ENCODE measurements at places on chromosomes 7 and 10.

- no peak for DNase-seq
Observed at GRCh38 chr7:106047184-106047583, 64.9 kb downstream of the SYPL1 start.

DNA sequence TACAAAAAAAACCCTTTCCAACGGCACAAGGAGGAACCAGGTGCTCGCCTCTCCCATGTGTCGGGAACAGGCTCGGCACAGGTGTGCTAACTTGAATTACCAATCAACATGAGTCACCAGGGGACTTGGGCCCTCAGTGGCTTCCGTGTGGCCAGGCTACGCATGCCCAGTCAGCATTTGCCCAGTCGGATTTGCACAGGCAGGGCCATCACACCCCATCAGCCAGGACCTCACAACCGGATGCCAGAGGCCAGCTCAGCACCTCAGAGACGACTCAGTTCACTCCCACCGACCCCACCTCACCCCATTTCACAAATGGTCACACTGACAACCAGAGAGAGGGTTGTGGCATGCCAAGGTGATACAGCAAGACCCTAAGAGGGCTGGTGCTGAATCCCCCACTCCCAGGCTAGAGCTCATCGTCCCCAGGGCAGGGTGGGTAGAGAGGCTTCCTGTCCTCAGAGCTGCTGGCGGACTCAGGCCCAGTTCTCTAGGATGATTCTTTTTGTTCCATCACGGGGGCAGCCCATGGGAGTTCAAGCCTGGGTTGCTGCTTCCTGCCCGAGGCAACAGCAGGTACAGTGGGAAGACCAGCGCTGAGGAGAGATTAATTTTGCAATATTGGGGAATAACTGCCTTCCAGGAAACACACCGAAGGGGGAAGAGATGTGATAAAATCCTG, 13.6 kb downstream of the ANXA11 start:
- no peak for DNase-seq

DNA sequence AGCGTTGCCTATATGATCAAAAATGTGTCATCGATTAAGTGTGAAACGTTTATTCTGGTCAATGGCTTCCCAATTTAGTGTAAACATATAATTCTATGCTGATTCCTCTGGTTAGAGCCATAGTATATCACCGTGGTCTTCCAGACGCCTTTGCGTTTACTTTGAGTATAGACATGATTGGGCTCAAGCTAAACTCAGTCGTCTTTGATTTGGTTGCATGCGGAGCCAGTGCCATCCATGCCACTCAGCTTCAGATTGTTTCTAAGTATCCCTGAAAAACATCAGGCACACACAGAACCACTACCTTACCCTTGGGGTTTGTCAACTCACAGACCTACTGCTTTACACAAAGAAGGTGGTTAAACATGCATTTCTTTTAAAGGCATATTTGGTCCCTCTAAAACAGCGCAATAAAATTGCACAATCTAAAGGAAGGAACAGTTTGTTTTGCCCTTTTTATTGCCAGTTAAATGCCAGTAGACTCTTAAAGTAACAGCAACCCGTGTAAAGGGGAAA, 273.6 kb upstream of the KLF6 start:
- no peak for DNase-seq

DNA sequence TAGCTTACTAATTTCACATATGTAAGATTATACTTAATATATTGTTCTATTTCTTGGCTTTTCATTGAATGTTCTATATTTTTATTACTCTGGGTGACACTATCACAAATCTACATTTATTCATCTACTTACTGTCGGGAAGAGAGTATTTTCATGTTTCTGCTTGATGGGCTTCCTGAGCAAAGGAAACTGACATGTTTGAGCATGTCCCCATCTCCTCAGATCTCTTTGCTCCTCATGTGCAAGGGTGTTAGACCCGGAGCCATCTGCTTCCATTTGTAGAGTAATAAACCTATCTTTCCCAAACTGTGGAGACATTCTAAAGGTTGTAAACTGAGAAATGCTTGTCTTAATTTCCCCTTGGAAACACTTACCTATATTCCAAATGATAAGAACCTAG, 103.5 kb downstream of the LSMEM1 start:
- DNase-seq, result no peak

GRCh38 chr7:70596598-70596913, 535.4 kb upstream of the GALNT17 start:
- no peak for DNase-seq

DNA sequence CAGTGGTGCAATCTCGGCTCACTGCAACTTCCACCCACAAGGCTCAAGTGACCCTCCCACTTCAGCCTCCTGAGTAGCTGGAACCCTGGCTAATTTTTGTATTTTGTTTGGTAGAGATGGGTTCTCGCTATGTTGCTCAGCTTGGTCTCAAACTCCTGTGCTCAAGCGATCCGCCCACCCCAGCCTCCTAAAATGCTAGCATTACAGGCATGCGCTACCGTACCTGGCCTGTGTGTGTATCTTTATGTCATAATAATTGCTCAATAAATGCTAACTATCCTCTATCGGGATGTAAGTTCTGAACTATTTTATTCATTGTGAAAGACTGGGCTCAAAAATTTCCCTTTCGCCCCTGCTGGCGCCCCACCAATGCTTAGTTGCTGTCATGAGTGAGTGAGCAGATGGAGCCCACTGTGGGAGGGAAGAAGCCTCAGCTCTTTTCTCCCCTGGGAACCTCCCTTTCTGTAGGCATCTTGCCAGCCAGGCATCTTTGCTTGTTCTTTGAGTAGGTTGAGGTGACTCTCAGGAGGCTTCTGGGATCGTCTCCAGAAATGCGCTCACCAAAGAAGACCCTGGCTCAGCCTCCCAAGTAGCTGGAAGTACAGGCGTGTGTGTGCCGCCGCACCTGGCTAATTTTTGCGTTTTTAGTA, 38.3 kb downstream of the CAMK1D start:
- DNase-seq, result no peak

DNA sequence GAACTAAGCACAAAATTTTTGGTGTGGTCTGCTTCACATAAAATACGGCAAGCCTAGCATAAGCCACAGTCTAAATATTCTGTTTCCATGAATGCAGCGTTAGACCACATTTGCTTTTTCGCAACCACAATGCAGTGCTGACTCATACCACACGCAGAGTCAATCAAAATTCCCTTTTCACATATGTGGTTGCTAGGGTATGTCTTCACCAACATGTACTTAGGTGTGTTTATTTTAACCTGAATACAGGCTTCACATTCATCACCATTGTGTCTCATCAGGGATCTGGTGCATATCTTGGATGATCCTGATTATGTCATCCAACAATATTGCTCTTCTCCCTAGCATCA, 90.8 kb downstream of the CHN2 start:
- peak; percentile 92 for DNase-seq

GRCh38 chr7:38902449-38902848, 6.5 kb downstream of the VPS41 start:
- DNase-seq, result no peak

- DNase-seq, result no peak
Observed at GRCh38 chr7:40700653-40701421, 566.0 kb downstream of the SUGCT start.

- DNase-seq, result peak; percentile 44
Observed at GRCh38 chr7:35253710-35254495, at the start of gene TBX20. Gene TBX20, minus strand, starts transcription at chr7:35254100. Its CDS starts 480 bp downstream, at chr7:35253620.

GRCh38 chr10:103649654-103650423, 156.3 kb downstream of the NEURL1 start:
- no peak for DNase-seq

DNA sequence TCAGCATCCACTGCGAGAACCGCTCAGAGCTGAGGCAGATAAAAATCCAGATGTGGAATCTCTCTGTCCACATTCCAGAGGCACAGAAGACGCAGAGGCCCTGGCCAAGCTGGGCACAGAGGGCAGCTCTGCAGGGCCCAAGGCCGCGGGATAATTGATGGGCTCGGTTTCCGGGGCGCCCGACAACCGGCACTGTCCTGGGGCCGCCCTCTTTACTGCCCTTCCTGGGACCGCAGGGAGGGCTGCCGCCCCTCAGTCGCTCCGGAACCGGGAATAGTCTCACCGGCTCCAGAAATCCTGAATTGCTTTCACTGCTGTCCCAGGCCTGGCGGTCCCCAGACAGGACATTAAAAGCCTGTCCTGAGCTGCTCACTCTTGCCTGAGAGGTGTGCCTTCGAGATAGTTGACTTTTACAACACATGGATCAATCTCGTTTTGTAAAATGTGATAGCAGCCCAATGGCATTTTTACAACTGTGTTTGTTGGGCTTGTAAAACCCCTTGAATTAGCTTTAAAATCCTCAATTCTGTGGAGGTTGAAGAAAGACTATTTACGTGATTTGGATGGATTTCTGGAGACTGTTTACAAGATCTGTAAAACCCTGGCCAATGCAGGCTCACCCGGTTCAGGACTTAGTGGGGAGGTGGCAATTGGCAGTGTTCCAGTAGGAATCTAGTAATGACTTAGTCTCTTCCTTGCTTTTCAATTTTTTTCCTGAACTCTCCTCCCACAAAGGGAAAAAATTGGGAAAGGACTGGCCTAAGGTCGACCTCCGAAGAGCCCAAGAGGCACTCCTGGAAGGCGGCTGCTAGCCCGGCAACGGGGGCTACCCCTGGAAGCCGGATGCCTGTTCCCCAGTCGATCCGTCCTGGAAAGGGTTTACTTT, 1.4 kb upstream of the HOXA6 start:
- no peak for DNase-seq

- DNase-seq, result peak; percentile 91
Observed at GRCh38 chr7:100177045-100178001, at the start of the genes GPC2 and STAG3. Gene GPC2, minus strand, starts transcription at chr7:100177381. Its CDS starts 182 bp downstream, at chr7:100177199. Gene STAG3, plus strand, starts transcription at chr7:100177918. Its CDS starts 2,639 bp downstream, at chr7:100180557.

GRCh38 chr10:122282909-122283308, 11.8 kb downstream of the BTBD16 start:
- DNase-seq, result no peak

DNA sequence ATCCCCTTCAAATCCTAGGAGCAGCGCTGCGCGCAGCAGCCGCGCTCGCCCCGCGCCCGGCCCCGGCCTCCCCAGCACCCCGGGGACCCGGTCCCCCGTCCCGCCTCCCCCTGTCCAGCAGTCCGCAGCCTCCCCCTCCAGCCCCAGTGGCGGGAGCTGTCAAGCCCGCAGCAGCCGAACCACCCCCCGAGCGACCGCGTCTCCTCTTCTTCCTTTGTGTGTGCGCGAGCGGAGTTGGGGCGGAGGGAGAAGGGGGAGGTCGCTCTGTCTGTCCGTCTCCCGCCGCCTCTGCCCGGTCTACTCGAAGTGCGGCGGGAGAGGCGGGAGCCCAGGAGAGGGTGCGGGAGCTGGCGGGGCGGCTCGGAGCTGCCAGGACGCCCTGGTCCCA, 375 bp upstream of the CHN2 start:
- DNase-seq, result peak; percentile 5

Data from fibroblast of lung (primary cell).